Placental epithelial cell (primary cell): ENCODE measurements at places on chromosomes 6 and 20. TPM values are rescaled to one million over a fixed set of nuclear protein-coding genes. Genes with fewer than 3 reads are reported as not detected.

The SPATA2 gene
- total RNA-seq: 3.1 and 3.5 TPM in 2 replicates

The SAMD3 gene
- total RNA-seq: under 0.01 TPM in 1 of 2 replicates, not detected in the other

The HLA-DQA2 gene
- total RNA-seq: not detected in 2 replicates

The TSPO2 gene
- total RNA-seq: not detected in 2 replicates

The OGFRL1 gene
- total RNA-seq: 8.4 and 20.8 TPM in 2 replicates

The LINC00237 gene
- not detected in 2 replicates for total RNA-seq

The EYS gene
- not detected in 2 replicates for total RNA-seq
